HL-60 (cell line): ENCODE measurements at places on chromosomes 5 and 9.

DNA sequence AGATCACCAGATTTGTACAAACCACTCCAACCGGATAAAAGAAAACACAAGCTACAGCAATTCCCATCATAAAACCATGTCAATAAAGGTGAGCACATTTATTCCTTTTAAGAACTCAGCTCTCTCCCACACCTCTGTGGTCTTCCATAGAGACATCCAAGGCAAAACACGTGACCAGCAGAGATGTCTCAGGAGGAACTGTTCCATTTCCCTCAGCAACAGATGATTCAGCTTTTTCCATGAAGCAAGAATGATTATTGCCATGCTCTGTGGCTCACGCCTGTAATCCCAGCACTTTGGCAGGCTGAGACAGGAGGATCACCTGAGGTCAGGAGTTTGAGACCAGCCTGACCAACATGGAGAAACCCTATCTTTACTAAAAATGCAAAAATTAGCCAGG lies 15.8 kb downstream of the GZMK start:
- no peak for DNase-seq

DNA sequence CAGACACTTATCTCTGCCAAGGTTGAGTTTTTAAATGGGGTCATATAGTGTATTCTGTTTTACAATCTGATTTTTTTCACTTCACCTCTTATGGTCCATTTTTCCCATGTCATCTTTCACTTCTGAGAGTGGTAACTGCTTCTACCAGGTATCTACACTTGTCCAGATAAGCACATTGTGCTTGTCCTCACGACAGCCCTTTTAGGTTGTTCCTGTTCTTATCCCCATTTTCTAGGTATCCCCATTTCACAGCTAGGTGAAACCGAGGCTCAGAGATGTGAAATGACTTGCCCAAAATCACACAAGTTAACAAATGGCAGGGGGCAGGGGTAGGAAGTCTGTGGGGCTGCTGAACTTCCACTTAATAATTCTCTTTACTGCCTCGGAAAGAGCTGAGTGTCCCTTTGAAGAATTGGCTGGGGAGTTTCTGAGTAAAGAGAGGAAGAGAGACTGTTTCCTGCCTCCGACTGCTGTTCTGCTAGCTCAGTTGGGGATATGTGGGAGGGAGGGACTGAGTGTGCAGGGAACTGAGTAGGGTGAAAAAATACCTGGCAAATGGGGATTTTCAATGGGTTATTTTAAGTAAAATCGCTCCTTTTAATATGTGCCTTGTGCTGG lies 255.4 kb downstream of the GRIA1 start:
- no peak for DNase-seq

GRCh38 chr5:72209147-72210115 lies 102.2 kb downstream of the MAP1B start:
- DNase-seq = no peak

DNA sequence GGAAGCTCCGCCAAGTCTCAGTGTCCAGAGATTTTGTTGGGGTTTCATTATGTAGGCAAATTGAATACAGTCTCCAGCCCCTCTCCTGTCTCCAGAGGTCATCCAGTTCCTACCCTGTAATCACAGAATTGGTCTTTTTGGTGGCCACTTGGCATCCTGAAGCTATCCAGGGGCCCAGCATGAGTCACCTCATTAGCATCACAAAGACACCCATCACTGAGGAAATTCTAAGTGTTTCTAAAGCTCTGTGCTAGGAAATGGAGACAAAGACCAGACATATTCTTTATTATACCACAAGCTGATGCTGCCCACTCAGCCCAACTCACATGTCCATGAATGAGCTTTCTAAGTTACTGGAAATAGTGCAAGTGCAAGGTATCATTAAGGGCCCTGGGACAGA lies 229.9 kb downstream of the DOCK8 start:
- no peak for DNase-seq

- no peak for DNase-seq
Observed at GRCh38 chr5:95617057-95617456, 2.8 kb upstream of the GPR150 start.

DNA sequence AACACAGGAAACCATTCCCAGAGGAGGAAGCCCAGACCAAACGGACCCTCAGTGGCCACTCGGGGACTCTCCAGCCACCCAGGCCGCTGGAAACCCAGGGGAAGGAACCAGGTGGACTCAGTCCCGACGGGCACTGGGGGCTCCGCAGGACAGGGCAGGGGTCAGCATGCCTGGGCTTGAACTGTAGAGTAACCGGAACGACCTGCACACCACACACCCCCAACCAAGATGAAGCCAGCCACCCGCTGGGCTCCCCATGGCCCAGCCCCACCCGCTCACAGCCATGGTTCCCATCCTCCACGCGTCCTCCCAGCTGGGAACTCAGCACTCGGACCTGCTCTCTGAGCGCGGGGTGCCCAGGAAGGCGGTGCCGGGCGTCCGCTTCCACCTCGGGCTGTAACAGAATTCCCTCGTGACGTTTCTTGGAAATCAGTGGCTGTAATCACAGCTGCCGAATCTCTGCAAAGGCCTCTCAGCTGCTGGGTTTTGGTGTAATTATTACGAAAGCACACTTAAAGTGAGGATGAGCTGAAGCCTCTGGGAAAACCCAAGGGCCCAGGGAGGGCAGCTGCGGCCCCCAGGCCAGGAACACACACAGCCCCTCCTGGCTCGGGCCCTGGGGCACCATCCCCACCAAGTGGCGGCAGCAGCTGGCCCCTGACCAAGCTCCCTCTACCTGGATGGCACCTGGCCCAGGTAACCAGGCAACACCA lies 13.8 kb downstream of the NACC2 start:
- no peak for DNase-seq

DNA sequence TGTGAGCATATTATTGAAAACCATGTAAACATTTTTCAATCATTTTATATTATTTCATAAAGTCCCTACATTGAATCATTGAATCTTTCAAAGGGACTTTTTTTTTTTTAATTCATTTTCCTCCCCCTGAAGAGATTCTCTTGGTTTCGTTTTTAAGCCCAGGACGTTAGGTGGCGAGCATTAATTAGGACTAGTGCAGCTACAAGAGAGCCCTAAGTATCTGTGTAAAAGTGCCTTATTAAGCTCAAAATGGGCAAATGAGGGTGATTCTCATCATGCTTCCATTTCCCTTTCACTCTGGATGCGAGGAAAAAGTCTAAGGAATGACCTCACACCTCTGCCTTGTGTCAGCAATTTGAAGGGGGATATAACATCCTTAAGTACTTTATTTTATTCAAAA lies 517.9 kb upstream of the ITGA1 start:
- DNase-seq = no peak

- DNase-seq = no peak
Observed at GRCh38 chr5:138350563-138350890, 2.0 kb upstream of the KDM3B start.
